Jurkat, Clone E6-1 (cell line): ENCODE measurements at places on chromosomes 6 and 20.

DNA sequence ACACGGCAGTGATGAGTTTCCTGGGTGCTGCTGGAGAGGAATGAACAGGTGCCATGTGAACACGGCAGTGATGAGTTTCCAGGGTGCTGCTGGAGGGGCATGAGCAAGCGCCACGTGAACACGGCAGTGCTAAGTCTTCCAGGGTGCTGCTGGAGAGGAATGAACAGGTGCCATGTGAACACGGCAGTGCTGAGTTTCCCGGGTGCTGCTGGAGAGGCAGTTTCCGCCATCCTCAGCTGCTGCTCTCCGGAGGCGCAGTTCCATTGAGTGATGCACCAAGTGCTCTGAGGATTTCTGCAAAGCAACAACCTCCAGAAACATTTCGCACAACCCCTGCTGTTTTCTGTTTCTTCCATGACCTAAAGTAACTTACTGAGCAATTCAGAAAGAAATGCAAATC, 155.4 kb downstream of the SMOC2 start:
- no peak for DNase-seq

- DNase-seq: no peak
Measured at GRCh38 chr6:30614044-30614842, 2.8 kb downstream of the PPP1R10 start.

GRCh38 chr20:48222595-48223180, 437.4 kb upstream of the SULF2 start:
- DNase-seq: no peak

GRCh38 chr6:34746104-34746846, 11.0 kb upstream of the SNRPC start:
- no peak for DNase-seq

DNA sequence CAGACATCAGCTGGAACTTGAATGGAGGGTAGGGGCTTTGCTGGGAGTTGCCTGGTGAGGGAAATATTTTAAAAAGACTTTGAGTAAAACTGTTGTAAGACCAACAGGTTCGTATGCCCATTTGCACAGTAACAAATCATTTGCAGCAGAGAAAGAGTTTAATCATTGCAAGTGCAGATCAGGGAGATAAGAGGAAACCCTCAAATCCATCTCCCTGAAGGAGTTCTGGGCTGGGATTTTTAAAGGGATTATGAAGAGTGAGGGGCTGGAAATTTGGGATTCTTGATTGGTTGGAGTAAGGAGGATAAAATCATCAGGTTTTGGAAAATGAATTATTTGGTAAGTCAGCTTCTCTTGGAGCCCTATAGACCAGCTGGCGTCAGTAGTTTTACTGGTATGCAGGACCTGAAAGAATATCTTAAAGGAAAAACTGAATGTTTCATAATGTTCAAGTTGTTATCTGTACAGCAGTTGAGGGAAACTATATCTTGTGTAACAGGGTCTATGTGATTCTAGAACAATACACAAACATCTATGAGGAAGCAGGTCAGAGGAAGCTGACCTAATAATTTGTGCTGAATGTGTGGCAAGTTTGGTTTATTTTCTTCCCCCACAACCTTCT, 295.5 kb downstream of the PLCB1 start:
- DNase-seq: no peak
